Peyer's patch (tissue), 4 donors: ENCODE measurements at places on chromosomes 4 and X.
A peak's percentile ranks its signal among the peaks of the same experiment; 100 is the strongest.

DNA sequence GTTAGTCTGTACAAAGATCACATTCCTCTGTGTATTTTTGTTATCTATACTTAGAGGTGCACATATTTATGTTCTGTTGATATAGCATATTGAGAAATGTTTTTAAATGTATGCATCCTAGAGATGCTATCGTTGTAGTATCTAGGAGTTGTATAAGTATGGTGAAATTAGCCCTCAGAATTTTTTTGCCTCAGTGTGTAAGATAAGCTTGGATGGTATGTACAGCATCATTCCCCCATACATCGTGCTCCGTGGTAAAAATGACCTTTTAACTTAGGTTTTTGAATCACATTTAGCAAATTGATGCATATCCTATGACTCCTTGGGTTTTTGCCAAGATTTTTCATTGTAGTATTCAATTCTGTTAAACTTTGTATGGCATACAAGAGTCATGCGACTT is 113.5 kb downstream of the RPA4 start:
- DNase-seq, result no peak

GRCh38 chrX:130975947-130976346 is 72.9 kb upstream of the ENOX2 start:
- no peak for DNase-seq

DNA sequence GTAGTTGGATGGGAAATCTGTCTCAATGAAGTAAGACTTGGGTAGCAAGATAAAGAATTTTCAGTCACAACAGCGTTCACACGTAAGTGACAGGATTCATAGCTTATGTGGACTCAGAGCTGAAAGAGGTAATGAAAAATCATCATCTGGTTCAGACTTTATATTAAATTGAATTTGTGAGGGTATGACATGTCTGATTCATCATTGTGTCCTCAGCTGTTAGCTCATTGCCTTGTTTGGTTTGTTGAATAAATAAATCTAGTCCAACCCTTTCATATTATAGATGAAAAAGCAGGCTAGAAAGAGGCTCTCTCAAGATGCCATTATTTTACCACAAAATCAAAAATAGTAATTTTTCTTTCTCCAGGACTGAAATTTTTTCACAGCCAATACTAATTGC is 2.7 kb upstream of the CYSLTR1 start:
- no peak for DNase-seq

- no peak for DNase-seq
Observed at GRCh38 chr4:4868758-4869723, 9.6 kb downstream of the MSX1 start.

- DNase-seq, result no peak
Observed at GRCh38 chrX:55801811-55802210, 84.3 kb downstream of the RRAGB start.

GRCh38 chrX:77814210-77814609 is 28.2 kb upstream of the ATRX start:
- no peak for DNase-seq

DNA sequence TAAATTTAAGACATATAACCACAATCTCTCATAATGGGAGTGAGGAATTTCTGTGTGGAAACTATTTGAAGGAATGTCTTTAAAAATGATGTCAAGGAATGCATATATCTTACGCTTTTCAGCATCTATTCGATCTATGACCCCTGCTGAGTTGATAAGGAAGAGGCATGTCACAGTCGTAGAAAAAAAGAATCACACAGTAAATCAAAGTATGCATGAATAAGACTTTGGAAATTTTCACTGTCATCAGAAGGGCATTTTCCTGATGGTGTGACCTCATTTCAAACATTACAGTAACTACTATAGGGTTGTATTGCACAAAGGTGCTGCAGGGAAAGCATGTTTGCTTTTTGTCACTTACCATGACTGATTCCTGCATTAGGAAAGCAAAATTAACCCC is 41.5 kb downstream of the REELD1 start:
- DNase-seq, result no peak

- no peak for DNase-seq
Observed at GRCh38 chrX:23662853-23663252, 4.4 kb upstream of the PRDX4 start.

DNA sequence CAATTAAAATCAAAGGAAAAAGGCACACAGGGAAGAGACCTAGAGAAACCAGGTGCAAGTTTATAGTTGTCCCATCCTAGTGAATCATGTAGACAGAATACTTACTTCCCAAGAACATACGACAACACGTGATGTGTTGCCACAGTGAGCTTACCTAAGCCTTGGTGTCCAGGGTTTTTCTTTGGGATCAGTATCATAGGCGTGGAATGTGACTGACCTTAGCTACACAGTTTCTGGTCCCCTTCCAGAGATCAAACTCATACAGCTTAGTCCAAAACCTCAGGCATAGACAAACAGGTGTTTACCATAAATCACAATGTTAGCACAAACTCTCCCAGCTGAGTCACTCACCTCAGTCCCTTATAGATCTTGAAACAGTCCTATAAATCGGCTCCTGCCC is 17.7 kb downstream of the SLC25A31 start:
- no peak for DNase-seq

- peak; percentile 43 for DNase-seq
Observed at GRCh38 chrX:151713849-151714248, 2.0 kb upstream of the FATE1 start.

GRCh38 chr4:180057891-180058671 is 2185.1 kb upstream of the TENM3 start:
- no peak for DNase-seq

DNA sequence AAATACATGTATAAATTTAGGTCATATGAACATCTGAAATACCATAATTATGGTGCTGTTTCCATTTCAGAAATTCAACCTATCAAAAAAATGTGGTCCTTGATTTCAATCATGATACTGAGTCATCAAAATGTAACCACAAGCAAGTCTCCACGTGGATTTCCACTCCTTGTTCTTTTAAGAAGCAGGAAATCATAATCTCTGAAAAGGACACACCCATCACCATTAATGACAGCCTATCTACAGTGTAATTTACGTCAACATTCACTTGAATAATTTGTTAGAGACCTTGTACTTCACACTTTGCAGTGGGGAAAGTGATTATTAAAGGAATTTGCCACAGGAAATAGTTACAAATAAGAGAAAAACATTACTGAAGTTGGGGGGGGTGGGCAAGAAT is 17.7 kb upstream of the SLC7A11 start:
- no peak for DNase-seq

GRCh38 chr4:47531241-47531953 is 46.3 kb downstream of the ATP10D start:
- DNase-seq, result peak; percentile 85

DNA sequence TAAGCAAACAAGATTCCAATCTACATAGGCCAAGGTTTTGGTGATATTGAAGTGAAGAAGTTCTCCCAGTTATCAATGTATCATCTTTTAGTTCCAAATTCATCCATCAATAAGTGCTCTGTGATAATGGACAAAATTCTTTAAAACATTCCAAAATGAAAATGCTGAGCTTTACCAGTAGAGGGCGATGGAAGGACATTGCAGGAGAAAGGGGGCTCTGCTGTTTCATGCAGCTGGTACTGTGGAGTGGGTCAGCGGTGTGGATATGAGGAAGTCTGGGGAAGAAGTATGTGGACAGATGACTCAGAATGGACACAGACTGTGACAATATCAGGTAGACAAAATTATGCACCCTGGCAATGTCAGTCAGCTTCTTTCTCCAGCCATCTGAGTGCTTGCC is 46.6 kb upstream of the HS6ST2 start:
- DNase-seq, result no peak
